ENCODE measurements at places on chromosomes 13 and 19.

- peak; percentile 98 for DNase-seq
Observed at GRCh38 chr19:57803594-57804325, 11.0 kb downstream of the ZNF552 start.

DNA sequence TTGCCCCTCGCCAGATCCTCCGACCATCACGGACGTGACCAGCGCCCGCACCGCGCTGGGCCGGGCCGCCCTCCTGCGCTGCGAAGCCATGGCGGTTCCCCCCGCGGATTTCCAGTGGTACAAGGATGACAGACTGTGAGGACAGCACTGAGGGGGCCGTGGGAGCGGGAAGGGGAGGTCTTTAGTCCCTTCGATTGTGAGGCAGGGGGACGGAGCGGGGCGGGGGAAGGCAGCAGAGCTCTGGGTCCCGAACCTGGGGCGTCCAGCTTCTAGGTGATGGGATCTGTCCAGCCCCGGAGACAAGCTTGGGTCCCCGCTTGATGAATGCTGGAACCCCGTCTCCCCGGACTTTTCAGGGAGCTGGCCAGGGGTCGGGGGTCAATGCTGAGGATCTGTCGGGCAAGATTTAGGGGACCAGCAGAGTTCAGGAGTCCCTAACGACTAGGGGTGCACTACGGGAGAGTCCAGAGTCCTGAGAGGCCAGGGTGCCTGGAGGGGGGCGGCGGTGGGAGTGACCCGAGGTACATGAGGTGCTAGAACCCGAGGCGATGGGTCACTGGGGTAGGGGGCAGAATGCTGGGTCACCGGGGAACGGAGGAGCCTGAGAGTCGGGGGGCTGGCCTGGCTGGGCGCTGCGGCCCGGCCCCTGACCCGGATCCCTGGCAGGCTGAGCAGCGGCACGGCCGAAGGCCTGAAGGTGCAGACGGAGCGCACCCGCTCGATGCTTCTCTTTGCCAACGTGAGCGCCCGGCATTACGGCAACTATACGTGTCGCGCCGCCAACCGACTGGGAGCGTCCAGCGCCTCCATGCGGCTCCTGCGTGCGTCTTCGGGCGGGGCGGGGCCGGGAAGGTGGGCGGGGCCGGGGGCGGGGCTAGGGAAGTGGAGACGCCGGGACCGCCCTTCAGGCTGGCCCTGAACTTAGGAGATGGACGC lies 14.6 kb downstream of the VSIG10L start:
- peak; percentile 12 for DNase-seq

DNA sequence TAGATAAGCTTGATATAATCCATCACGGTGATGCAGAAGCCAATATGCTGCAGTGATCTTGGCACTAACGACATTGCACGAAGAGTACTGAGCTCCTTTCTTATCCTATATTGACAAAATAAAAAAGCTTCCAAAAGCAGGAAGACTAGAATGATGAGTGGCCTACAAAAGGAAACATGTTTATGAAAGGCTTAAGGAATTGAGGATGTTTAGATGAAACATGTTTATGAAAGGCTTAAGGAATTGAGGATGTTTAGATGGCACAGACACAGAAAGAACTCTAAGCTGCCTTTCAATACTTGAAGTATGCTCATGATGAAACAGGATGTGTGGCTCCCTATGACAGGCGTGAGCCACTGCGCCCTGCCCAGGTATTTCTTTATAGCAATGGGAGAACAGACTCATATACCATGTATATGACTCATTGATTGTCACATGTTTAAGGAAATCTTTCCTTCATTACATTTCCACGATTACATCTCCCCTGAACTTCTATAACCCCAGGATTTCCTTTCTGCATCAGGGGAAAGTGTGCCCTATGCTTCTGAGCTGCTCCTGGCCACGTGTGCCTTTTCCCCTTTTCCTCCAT lies 690.8 kb upstream of the ARGLU1 start:
- DNase-seq, result peak; percentile 7

DNA sequence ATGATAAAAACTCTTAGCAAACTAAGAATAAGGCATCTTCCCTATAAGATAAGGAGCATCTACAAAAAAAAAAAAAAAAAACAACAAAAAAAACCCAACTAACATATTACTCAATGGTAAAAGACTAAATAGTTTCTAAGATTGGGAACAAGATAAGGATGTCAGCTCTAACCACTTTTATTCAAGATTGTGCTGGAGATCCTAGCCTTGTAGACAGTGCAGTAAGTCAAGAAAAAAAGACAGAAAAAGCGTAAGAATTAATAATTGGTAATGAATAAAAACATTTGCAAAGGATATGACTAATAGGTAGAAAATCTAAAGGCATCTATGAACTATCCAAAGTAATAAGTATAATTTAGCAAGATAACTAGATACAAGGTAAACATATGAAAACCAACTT lies 33.0 kb downstream of the ZIC2 start:
- DNase-seq, result no peak
